Caco-2 (cell line): ENCODE measurements at places on chromosomes 7 and 10.

- DNase-seq: no peak
These were observed 661.8 kb upstream of the MBL2 start for GRCh38 chr10:53434413-53434812.

DNA sequence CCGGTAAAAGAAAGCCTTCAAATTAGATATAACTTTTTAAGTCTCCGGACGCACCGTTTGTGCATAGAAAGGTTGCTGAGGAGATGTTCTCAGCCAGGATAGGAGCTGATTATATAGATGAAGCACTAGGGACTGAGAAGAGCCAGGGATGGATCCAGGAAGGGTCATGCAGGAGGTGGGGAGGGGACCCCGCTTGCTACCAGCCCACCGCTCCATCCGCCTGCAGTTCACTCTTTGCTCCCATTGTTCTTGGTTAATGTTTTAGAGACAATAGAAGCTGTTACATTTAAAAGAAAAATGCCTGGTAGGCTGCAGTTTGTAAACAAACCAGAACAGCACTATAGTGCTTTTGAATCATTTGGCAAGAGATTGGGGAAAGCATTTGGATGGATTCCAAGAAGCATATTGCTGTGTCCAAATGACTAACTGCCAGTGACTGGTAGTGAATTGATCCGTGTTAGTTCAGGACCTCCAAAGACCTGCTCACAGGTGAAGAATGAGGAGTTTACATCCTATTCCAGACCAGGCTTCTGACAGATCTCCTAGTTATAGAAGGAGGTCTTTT, 175.9 kb upstream of the TAC1 start:
- DNase-seq: no peak

DNA sequence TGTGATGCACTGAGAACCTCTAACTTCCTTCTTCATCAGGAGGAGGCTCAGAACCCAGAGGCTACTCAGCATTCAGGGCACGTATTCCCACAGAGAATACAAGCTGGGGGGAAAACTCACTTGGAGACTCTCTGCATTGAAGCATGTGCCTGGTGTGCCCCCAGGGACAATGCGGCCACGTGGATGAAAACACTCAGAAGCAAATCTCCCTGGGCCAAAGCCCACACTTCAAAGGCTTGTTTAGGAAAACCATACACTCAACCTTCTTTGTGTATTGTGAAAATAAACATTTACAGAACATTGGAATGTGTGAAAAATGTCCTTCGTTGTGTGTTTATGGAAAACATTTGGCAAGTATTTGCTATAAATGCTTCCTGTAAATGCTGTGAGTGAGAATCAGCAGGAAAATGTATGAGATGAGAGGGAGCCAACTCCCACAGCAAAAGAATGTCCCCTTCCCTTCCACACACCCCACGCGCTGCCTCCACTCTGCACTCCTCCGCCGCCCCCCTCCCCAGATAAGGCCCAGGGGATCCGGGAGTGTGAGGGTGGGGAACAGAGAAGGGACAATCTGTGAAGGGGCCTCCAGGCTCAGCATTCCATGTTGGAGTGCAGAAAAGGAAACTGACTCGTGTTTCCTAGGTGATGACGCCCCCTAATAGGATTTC, 339.5 kb downstream of the ELMO1 start:
- no peak for DNase-seq

DNA sequence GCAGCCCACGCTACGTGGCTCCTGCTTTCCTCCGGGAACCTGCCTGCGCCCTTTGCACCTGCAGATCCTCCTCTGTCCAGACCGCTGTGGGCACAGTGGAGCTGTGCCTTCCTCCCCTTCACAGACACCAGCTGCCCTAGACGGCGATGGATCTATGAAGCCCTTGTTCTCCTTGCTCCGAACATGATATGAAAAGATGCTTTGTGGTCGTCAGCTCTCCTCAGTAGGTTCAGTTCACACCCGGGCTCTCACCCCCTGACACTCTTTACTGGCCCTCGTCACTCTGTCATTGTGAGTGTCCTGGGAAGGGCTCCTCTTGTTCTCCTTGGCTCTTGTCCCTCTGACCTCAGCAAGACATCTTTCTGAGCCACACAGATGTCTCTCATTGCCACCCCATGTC, 4.2 kb downstream of the ZNF488 start:
- DNase-seq: no peak

DNA sequence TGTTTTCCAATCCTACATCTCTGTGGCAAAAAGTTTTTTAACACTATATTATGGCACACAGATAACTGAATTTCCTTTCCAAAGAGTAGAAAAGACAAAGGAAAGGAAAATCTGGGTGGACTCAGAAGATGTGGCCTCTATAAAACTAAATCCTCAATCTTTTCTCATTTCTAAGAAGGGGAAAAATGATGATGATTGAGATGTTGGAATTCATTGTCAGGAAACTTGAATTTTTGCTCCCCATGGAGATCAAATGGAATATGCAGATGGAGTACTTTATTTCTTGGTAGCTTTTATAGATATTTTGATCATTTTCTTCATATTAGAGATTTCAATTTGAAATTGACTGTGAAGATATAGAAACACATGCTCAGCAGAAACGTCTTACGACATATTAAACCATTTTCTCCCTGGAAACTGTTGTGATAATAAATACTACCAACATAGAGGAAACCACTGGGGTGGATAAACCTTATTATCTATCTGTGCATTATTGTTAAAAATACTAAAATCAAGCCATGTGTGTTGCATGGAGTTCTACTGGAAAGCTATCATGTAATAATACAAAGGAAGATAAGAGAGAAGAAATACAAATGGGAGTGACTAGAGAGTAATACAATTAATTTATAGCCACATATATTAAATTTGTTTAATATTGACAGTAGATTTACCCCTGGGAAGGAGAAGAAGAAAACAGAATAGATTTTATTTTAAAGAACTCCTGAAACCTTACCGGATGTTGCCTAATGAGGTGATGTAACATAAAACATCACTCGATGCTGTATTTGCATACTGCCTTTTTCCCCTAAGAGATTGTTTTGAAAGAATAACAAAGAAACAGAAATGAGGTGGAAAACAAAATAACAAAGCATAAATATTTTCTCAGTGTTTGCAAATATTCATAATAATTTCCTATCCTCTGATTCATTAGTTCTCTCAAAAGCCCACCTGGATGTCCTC, 931.2 kb upstream of the C7orf33 start:
- no peak for DNase-seq

DNA sequence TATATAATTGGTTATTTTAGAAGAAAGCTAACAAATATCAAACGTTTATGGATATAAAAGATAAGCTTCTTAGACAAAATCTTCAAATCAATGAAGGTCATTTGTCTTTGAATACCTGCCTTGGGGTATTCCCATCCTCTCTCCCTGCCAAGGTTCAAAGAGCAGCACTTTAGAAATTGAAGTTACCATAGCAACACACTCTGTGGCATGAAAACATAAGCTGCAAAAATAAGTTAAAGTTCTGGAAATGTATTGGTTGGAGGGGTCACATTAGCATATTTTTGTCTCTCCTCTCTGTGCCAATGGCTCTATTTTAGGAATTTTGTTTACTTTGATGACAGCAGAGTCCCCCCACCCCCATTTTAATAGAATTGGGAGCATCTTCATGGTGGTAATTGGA, 12.0 kb downstream of the ECHDC3 start:
- no peak for DNase-seq

DNA sequence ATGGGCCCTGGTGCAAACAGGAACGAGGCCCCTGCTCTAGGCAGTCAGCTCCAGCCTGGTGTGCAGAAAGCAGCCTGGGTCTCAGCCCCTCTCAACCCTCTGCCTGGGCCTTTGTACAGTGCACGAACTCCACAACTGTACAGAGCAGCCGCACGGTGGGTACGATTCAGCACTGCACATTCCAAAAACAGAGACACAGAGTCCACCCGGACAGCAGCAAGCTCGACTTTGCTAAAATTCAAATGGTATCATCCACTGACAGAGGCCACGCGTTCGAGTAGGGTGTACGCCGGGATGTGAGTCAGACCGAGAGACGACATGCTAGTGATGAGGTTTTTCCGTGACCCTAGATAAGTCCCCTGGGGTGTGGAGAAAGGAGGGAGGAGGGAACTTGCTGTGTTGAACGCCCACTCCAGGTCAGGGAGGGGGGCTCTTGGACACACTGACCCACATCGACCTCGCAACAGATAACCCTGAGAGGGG, 65.6 kb upstream of the PDGFA start:
- no peak for DNase-seq

DNA sequence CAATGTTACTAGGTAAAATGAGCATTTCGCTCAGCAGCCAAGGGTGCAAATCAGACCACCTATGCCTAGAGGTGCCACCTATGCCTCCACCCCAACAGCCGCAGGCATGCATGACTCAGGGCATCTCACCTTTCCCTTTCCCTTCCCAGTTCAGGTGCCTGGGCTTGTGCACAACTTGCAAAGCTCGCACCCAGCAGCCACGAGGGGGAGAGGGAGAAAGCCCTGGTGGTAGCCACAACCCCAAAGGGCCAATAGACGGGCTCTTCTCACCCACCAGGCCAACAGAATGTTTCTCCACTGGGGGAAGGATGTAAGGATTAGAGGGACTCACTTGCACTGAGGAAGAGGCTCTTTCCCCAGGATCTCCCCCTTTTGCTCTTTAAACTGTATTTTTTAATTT, 462.3 kb upstream of the PCDH15 start:
- DNase-seq: no peak

DNA sequence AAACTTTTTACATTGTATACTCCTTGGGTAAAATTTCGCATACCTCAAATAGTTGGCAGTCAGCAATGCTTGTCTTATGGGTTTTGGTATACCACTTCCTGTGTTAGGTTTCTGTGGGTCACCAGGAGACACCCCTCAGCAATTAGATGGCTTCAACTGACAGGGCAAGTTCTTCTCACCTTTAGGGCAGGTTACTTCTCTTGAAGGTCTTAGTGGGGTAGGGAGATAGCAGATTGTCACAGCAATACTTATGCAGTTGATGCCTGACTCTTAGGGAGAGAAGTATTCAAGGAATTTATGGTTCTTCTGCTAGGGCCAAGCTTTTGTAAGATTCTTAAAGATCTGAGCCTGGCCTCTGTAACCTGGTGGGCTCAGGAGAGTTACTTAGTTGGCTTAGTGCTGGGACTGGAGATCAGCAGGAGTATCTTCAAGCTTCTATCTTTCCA, 42.9 kb downstream of the MKLN1 start:
- DNase-seq: peak; percentile 42

- no peak for DNase-seq
These were observed 16.3 kb downstream of the AKR1B1 start for GRCh38 chr7:134442441-134443220.

DNA sequence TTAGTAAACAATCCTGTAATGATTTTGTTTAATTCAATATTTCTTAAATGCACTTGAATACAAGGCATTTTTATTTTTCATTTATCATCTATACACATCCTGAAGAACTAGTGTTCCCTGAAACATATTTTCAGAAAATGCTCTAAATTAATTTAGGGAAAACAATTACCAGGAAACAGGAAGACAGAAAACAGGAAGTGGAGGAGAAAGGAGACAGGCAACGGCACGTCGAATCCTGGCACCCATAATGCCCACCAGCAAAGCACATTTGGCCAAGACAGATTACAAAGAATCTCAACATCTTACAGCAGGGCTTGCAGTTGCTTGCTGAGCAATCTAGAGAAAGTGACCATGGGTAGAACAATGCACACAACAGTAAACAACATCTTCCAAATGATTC, 571.1 kb downstream of the GRID1 start:
- DNase-seq: no peak

GRCh38 chr7:28990200-28990960, 32.2 kb upstream of the TRIL start:
- no peak for DNase-seq

- no peak for DNase-seq
These were observed 279.6 kb upstream of the HGF start for GRCh38 chr7:82049442-82049841.

DNA sequence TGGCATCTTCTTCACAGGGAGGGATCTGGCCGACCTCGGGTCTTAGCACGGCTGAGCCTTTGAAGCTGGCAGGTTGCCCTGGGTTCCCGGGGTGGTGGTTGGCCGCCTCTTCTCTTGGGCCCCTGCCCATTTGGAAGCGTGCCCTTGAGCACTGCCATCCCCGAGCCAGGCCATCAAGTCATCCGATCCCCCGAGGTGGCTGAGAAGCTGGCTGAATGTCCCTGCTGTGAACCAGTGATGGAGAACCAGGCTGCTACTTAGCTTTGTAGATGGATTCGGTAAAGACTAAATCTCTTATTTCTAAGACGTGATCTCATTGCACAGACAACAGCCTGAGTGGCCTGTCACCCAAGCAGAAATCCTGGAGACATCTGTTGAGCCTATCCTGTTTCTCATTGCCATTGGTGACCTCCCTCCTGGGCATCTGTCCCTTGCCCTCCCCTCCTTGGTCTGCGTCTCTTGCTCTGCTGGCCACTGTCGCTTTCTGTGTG, 74.3 kb downstream of the GRK5 start:
- no peak for DNase-seq

- no peak for DNase-seq
These were observed 28.8 kb downstream of the ENO4 start for GRCh38 chr10:116878123-116878522.

DNA sequence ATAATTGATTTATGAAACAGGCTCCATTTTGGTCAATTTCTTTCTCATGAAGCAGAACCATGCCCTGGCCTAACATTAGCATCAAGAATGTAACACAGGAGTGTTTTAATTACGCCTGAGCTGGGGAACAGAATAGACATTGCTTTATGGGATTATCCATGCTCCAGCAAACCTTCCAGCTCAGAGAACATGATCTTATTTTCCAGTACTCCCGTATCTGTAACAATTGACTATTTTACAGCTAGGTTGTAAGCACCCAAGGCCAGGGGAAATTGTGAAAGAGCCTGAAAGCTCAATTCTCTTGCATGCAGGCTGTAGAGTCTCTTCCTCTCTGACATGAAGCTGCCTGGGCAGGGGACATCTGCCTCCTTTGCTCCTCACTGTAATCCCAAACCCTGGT, 30.8 kb upstream of the CRYGN start:
- DNase-seq: no peak

- no peak for DNase-seq
These were observed 78.4 kb upstream of the ADO start for GRCh38 chr10:62726142-62726541.

DNA sequence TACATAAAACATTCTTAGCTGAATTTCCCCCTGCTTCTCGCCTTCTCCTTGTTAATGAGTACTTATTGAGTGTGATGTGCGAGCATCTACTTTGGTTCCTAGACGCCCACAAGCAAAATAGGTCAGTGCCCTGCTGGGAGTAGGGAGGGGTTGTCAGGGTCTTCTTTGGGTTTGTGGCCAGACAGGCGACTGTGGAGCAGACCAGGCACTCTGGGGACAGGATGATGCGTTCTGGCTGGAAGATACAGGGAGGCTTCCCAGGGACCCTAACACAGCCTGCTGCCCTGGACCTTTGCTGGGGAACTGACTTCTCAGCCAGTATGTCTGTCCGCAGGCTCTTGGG, 227.2 kb downstream of the CUX1 start:
- DNase-seq: no peak

DNA sequence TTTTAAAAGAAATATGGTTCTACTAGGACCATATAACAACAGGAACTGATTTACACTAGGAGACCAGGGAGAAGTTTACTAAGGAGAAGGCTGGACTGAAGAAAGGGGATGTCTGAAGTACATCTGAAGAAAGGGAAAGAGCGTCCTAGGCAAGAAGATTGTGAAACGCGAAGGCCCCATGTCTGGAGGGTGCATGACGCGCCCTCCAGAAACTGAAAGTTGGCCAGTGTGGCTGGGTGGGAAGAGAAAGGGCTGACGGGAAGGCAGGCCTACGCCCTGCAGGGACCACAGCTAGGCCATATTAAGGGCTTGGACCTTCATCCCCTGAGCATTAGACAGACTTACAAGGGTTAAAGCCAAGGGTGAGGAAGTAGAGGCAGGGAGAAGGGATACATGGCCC, 158.0 kb downstream of the TRIL start:
- DNase-seq: no peak

- no peak for DNase-seq
These were observed 16.6 kb downstream of the DENND2A start for GRCh38 chr7:140623980-140624379.
